ENCODE measurements at places on chromosomes 4 and X. TPM values are rescaled to one million over a fixed set of nuclear protein-coding genes. Genes with fewer than 3 reads are reported as not detected.

Gene UGT2B7
- not detected for total RNA-seq

Gene PROM1
- 66.6 TPM for total RNA-seq

Gene FOXP3
- total RNA-seq, result 0.28 TPM

- no peak overlapping the region for H3K27ac ChIP-seq
- 0 out of 2 replicates have a peak, but pooled peaks cover 3% of the 10 kb centered on the region for H3K4me1 ChIP-seq
- peak; percentile 20 for DNase-seq
These were observed 57.3 kb upstream of the STIM2 start for GRCh38 chr4:26803211-26803861.

DNA sequence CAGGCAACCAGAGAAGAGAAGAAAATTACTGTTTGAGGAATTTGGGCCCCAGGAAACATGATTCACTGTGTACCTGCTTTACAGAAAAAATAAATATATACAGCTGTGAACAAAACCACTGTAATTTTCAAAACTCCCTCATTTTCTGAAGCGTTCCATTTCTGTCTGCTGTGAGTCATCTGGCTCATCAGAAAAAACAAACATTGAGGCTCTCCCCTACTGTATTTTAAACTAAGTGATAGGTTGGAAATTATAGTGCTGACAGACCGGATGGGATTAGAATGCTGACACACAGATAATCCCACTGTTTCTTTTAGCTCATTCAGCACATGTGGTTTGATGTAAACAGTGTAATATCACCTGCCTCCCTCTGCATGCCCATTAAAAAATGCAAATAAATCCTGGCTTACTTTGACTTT is 847.0 kb downstream of the TRIML1 start:
- no peaks in the 10 kb centered on the region for H3K27me3 ChIP-seq
- H3K27ac ChIP-seq, result no peak overlapping the region
- peaks cover 3% of the 10 kb centered on the region for H3K36me3 ChIP-seq
- H3K4me1 ChIP-seq, result no peaks in the 10 kb centered on the region
- no peak overlapping the region for H3K4me3 ChIP-seq
- no peak for DNase-seq

- DNase-seq, result no peak
- H3K27me3 ChIP-seq, result no peaks in the 10 kb centered on the region
- no peaks in the 10 kb centered on the region for H3K36me3 ChIP-seq
These were observed 369.4 kb upstream of the NDST3 start for GRCh38 chr4:117664706-117665444.

Data from GM23338 (cell line).